ENCODE measurements at places on chromosomes 3 and 15.
A peak's percentile ranks its signal among the peaks of the same experiment; 100 is the strongest.

DNA sequence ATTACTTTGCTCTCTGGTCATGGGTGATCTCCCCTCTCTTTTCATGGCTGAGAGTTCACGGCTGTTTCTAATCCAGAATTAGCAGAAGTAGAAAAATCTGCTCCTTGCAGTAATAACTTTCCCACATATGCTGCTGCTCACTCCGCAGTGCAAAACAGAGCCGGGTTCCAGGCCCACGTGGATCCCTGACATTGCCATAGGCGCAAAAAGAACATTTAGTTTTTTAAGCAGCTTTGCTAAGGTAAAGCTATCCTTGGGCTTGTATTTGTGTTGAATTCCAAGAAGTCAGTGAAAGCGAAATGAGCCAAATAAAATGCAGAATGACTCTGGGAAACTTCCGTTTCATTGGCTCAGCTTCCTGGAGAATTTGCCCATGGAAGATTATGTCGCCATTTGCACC, 633.7 kb upstream of the SUCLG2 start:
- no peak for DNase-seq

DNA sequence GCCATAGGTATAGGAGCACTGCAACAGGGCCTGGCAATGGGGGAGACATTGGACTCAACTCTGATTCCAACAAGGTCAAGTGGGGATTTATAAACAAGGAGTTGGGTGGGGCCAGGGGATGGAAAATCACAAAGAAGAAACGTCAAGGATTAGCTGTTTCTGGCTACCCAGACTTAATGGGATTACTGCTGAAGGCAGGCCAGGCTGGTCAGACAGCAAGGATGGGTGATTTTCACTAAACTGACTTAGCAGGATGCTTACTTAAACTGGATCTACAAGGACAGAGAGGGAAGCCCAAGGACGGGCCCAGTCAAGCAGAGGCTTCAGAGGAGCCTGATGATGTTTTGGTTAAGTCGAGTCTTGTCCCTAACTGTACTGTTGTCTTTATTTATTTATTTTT, 76.2 kb downstream of the USP13 start:
- DNase-seq = no peak

GRCh38 chr3:126446791-126447190, 28.9 kb downstream of the ZXDC start:
- DNase-seq = no peak

GRCh38 chr15:29115093-29115991, 154.3 kb downstream of the NSMCE3 start:
- no peak for DNase-seq

- no peak for DNase-seq
These were observed 36.7 kb downstream of the POC1A start for GRCh38 chr3:52117537-52117936.

- DNase-seq = no peak
These were observed 82.3 kb downstream of the IQSEC1 start for GRCh38 chr3:12990781-12991480.

DNA sequence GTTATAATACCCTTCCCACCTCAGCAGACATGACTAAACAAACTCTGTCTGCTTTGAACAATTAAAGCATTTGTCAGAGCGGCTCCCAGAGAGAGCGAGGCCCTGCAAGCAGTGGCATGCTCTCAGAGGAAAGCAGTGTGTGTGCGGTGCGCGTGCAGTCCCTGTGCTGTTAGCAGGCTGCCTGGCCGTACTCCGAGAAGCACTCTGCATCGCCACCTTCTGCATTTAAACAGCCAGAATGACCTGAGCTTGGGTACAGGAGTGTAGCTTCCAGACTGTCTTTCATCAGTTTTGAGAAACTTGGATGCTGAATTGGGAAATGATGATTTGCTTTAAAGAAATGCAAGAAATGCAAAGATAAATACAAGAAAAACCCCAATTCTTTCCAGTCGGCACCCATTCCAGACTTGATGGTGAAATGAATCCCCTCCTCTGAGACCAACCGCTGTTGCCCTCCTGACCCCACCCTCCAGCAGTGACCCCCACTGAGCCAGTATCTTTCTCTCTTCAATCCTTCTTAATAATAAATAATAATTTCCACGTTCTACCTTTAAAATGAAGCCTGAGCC, 113.5 kb downstream of the VGLL4 start:
- DNase-seq = no peak

DNA sequence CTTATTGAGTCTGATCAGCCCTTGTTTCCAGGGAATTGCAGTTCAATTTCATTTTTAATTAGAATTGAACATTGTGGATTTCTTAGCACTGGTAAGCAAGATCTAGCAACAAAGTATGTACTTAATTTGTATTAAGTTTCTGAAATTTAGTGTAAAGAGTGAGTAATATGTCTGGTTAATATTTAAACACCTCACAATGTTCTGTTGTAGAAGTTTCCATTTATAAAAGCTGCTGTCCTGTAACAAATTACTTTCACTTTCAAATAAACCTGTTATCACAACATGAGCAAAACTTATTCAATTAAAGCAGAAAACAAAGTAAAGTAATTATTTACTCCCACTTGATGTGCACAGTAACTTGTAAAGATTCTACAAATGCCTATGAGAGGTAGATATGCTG, 448.5 kb downstream of the NAALADL2 start:
- no peak for DNase-seq

- DNase-seq = no peak
These were observed 36.0 kb upstream of the AADAC start for GRCh38 chr3:151777880-151778279.

GRCh38 chr3:116815831-116816588, 106.4 kb downstream of the TUSC7 start:
- DNase-seq = no peak

DNA sequence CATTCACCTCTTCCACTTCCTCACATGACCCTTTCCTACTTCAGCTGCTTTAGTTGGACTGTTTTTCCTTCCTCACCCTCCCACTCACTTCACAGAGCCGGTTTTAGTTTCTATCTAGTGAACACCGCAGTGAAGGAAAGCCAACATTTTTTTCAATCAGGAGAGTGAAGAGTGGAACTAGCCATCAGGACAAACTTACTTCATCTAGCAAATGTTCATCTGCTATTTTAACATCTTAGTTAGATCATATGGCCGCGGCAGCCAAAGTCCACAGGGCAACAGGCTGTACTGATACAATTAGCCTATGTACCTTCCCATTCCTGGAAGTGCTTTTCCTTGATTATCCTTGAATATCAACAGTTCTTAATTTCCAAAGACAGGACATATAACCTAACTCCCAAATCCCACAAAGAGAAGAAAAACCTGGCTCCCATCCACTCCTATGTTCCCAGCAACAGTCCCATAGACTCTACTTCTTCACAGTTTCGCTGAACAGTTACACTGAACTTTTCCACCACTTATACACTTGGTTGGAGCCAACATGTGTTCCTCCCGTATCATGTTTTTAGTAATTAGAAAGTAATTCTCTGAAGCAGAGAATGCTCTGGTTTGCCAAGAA, 456.2 kb upstream of the THBS1 start:
- DNase-seq = no peak

- DNase-seq = no peak
These were observed 23.8 kb upstream of the TRAK1 start for GRCh38 chr3:42067326-42067725.

- DNase-seq = no peak
These were observed 6.6 kb downstream of the DTWD1 start for GRCh38 chr15:49627407-49627877.

DNA sequence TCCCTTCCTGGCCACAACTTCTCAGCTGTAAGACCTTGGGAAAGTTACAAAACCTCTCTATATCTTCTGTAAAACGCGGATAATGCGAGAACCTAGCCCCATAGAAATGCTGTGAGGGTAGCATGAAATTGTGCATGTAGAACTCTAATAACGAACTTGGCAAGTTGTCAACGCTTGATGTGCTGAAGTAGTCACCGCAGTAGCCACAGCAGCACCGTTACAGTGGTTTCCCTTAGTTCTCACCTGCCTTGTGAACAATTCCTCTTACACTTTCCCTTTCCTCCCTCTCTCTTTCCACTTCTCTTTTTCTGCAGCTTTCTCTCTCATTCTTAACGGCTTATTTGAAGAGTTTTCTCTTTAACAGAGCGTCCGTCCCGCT, 447 bp upstream of the SHQ1 start:
- DNase-seq = peak; percentile 32

GRCh38 chr3:192991356-192991755, 73.7 kb upstream of the MB21D2 start:
- DNase-seq = no peak

DNA sequence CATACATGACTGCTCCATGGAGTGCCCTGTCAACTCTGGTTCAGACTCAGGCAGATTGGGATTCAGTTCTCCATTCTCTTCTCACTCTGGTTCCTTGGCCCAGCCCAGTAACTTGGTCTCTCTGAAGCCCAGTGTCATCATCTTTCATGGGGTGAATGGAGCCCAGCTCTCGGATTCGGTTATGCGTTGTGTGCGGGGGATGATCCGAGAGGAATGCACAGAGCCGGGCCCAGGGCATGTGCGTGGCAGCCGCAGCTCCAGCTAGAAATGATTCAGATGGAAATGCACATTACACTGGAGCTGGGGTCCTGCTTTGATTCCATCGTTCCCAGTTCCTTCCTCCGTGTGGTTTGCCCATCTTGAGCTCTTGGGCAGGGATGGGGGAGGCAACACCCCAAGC, 189.4 kb downstream of the FEZF2 start:
- DNase-seq = no peak

Measured in stimulated activated CD4-positive, alpha-beta T cell treated with anti-CD3 and anti-CD28 coated beads, Interleukin-4, amount 100 ng/mL, for 24 hours (primary cell).